ENCODE measurements at places on chromosomes 4 and X.
A peak's percentile ranks its signal among the peaks of the same experiment; 100 is the strongest.

GRCh38 chr4:146029147-146029546 is 90.5 kb upstream of the ZNF827 start:
- DNase-seq: peak; percentile 38

DNA sequence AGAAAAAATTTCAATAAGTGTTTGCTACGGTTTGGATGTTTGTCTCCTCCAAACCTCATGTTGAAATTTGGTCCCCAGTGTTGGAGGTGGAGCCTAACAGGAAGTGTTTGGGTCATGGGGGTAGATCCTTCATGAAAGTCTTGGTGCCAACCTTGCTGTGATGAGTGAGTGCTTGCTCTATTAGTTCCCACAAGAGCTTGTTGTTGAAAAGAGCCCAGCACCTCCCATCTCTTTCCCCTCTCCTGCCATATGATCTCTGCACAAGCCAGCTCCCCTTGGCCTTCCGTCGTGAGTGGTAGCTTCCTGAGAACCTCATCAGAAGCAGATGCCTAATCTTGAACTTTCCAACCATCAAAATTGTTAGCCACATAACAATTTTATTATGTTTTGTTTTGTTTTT is 10.3 kb upstream of the RAB40A start:
- no peak for DNase-seq

- no peak for DNase-seq
Observed at GRCh38 chrX:23031600-23031999, 31.8 kb downstream of the DDX53 start.

DNA sequence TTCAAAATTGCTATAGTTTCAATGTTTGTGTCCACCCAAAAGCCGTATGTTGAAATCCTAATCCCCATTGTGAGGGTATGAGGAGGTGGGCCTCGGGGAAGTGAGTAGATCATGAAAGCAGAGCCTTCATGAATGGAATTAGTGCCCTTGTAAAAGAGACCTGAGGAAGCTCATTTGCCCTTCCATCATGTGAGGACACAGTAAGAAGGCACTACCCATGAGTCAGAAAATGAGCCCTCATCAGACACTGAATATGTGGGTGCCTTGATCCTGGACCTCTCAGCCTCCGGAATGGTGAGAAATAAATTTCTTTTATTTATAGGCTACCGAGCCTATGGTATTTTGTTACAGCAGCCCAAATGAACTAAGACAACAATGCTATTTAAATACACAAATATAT is 57.7 kb upstream of the EFHC2 start:
- peak; percentile 18 for DNase-seq

DNA sequence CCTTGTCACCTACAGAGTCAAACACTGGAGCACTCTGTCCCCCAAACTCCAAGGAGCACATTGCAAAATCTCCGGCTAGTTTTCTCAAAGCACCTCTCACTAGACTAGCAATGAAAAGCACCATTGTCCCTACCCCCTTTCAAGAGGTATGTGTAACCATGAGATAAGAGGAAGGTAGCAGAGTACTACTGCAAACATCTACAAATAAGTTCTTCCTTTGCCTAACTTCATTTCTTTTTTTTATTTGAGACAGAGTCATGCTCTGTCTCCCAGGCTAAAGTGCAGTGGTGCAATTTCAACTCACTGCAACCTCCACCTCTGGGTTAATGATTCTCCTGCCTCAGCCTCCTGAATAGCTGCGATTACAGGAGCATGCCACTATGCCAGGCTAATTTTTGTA is 17.7 kb downstream of the PPP4R3C start:
- DNase-seq: no peak

DNA sequence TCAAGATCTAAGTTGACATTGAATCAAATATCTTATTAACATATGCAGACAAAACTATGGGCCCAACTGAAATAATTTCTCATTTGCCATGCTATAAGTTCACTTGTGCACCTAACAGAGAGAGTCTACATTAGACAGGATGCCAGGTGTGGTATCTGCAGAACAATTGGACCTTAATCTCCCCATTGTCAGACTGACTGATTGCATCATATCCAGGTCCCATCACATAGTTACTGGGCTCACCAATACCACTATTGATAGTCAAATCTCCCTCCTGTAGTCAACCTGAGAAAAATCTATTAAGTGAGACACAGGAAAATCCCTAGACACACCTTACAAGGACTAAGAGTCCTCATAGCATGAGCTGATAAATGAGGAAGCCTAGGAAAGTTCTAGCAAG is 156.0 kb upstream of the FRG1 start:
- no peak for DNase-seq

DNA sequence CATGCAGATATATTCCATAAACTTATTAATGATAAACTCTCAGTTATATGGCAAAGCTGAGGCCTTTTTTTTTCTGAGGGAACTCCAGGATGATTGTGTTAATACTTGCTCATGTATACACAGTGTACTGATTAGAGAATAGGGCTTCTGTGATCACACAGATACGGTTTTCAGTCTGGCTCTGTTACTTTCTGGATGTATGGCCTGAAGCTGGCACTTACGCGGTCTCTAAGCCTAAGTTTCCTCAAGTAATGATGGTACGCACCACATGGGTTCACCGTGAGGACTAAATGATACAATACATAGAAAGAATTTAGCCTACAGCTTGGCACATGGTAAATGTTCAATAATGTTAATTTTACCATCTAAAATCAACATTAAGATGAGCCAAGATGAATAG is 73.8 kb downstream of the SEC24D start:
- DNase-seq: no peak

- peak; percentile 92 for DNase-seq
Observed at GRCh38 chrX:68503836-68504636, 5.2 kb downstream of the YIPF6 start.

DNA sequence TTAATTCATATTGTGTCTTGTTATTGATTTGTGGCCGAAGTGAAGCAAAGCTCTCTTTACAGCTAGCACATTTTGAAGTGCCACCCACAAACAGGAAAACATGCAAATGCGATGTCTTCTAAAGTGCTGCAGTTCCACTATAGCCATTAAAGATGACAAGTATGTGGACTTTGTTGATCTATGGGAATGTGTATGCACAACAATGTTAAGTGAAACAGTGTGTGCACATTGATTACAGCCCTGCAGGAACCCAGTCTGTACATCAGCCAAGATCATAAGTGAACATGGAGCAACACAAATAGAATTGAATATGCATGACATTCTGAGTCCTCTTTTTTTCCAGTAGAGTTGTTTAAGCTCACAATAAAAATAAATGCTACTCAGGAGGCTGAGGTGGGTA is 43.0 kb downstream of the TFDP3 start:
- DNase-seq: no peak

GRCh38 chrX:53882331-53882730 is 161.9 kb downstream of the PHF8 start:
- peak; percentile 7 for DNase-seq

- peak; percentile 65 for DNase-seq
Observed at GRCh38 chr4:85486425-85487086, 11.6 kb downstream of the ARHGAP24 start.
